ENCODE measurements at places on chromosomes 4 and X.

DNA sequence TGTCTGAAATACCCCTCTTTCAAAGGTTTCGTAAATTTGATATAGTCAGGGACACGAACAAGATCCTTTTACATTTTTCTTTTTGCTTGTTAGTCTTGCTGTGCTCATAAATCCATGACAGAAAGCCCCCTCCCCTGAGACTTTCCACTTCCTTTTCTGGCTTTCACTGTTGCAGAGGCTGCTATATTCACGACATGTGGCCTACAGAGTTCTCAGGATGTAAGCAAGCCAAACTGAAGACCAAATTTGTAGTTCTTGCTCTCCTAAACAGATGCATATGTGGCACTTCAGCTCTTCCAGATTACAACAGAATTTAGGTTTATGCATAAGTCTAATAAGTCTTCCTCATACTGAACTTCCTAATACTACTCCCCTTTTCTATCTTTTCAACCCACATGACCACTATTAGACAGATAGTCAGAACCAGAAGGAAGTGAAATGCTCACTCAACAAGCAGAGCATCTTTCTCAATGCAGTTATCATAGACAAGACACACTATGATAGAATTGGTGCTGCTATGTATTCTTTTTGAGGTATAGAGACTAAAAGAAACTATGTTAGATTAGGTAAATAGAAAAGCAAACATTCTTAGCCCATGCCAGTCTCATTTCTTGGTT is 15.0 kb downstream of the BTK start:
- no peak for DNase-seq

DNA sequence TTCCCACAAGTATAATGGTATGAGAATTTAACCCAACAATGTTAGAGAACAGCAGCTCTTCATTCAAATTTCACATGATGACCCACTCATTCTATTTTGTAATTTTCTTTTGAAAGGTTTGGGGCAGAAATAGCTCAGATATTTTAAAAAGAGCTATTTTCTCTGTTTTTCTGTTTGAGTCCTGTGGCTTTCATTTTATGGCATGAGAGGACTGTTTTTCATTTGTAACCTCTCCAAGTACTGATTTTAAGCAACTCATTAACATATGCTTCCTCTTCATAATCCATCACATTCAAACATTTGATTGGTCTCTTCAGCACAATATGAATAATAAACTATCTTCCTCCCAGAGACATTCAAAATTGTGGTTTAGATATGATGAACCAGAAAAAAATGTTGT is 129.0 kb upstream of the TEX13A start:
- DNase-seq = no peak

- no peak for DNase-seq
These were observed 43.2 kb downstream of the ASMT start for GRCh38 chrX:1658071-1658491.

GRCh38 chr4:177453116-177453515 is 10.9 kb upstream of the AGA start:
- no peak for DNase-seq

GRCh38 chr4:149574971-149575370 is 240.7 kb downstream of the IQCM start:
- DNase-seq = no peak

All from activated gamma-delta T cell (primary cell).